ENCODE measurements at places on chromosomes 4 and X.

- no peak for DNase-seq
Measured at GRCh38 chr4:185254434-185254833, 45.0 kb downstream of the SNX25 start.

DNA sequence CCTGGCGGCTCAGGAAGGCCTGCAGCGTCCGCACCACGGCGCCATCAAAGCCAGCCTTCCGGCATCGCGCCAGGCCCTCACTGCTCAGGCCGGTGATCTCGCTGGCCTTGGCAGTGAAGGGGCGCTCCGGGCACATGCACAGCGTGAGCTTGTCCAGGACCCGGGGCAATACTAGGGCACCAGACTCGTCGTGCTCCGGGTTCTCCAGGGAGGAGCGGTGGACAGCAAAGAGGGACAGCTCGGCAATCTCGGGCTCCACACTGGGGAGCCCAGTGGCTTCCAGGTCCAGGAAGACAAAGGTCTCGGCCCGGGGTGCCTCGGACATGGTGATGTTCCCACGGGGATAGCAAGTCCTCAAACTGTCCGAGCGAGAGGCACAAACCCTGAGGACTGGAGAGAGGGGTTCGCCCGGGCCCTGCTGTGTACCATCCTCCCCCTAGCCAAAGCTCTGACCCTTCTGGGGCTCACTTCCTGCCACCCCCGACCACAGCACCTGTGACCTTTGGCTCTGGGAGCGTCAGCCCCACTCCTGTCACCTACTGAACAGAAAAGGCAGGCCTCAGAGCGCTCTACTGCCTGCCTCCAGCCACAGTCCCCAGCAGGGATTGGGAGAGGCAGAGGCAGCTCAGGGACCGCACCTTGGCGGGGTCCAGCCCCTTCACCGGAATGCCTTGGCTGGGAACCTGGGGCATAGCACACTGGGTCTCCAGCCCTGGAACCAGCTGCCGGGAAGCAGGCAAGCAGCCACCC is 575 bp downstream of the TREX2 start:
- no peak for DNase-seq

- no peak for DNase-seq
Measured at GRCh38 chr4:139214039-139214534, 37.1 kb upstream of the ELF2 start.

DNA sequence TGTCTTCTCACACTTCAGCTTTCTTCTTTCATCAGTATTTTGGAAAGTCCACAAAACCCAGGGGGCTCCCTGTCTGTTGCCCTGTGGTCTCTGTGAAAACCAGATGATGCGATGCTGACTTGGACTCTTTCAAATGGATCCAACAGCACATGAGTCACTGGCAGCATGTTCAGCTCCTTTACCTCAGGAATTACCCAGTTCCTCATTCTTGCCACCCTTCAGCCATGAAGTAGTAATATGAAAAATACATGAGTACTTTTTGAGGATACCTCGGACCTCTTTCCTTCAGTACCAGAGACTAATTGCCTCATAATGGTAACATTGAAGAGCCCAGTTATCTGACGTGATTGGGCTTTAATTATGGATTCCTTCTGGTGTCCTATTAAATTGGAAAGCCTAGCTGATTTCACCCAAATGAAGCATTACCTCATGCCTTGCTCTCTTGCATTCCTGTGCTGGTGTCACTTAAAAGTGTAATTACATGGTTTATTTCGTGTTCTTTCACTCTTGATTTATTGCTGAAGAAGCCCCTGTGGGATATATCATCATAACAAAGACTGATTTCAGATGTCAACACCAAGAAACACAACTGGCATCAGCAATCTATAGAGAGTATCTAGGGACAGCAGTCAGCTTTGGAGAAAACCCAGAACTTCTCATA is 63.4 kb downstream of the NFKB1 start:
- no peak for DNase-seq

DNA sequence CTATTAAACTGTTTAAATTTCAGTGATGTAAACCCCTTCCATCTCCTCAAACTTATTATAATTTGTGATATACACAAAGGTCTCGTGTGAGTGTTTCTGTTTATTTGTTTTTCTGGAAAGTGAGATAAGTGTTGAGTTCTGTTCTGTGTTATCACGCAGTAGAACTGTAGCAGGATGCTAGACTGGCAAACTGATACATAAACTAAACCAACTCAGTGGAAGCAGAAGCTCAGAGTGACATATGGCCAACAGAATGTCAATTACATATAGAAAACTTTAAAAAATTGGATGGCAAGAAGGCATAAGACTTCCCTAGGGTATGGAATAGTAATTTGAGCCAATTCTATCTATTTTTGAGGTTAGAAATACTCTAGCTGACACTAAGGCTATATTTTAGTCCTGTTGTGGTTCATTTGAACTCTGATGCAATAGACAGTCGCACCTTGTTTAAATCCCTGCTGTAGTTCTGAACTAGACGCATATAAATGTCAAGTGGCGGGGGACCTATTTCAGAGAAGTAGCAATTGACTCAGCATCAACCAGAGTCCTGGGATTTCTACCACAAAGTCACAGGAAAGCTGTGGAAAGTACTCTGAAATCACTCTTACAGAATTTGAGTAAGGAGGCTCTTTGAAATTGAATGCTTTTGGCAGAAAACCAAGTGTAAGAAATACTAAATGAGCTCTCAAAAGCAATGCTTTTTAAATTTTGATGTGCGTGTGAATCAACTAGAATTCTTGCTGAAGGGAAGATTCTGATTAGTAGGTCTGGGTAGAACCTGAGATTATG is 294.4 kb downstream of the INPP4B start:
- DNase-seq, result no peak

DNA sequence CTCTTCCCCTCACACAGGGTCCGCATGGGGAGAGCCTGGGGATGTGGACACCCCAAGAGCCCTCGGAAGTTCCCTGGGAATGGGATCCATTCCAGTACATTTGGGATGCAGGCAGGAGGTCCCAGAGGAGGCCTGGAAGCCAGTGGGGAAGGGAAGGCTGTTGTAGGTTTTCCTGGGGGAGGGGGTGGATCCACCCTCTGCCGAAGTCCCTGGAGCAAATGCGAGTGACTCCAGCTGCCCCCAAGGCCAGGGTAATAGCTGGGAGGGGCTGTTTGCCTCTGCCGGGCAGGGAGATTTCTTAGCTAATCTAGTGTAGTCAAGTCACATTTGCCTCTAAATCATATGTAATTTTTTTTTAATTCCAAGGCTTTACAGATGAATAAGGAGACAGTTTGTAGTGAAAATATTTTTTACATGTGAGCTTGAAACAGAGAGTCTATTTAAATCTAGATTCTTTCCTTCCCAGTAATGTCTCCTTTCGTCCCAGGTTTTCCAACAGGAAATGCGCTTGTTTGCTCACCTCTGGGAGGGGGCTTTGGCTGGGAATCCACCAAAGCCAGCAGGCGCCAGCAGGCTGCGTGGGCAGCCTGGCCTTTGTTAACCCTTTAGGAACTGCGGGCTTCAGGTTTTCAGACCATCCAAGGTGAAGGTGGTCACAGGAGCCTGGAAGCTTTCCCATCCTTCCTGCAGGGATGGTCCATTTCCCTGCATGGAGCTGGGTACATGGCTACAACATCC is 26.8 kb downstream of the SH3TC1 start:
- DNase-seq, result peak; percentile 72

DNA sequence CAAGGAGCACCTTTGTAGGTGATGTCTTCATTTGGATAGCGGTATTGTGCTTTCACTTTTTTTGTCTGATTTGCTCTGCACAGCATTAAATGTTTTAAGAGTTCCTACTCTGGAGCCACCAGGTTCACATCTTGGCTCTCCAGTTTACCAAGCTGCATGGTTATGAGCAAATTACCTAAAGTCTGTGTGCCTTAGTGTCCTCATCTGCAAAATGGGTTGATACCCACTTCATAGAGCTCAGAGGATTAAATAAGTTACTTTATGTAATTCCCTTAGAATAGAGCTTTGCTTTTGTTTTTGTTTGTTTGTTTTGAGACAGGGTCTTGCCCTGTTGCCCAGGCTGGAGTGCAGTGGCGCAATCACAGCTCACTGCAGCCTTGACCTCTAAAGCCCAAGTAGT is 58.2 kb downstream of the UBE2K start:
- no peak for DNase-seq

DNA sequence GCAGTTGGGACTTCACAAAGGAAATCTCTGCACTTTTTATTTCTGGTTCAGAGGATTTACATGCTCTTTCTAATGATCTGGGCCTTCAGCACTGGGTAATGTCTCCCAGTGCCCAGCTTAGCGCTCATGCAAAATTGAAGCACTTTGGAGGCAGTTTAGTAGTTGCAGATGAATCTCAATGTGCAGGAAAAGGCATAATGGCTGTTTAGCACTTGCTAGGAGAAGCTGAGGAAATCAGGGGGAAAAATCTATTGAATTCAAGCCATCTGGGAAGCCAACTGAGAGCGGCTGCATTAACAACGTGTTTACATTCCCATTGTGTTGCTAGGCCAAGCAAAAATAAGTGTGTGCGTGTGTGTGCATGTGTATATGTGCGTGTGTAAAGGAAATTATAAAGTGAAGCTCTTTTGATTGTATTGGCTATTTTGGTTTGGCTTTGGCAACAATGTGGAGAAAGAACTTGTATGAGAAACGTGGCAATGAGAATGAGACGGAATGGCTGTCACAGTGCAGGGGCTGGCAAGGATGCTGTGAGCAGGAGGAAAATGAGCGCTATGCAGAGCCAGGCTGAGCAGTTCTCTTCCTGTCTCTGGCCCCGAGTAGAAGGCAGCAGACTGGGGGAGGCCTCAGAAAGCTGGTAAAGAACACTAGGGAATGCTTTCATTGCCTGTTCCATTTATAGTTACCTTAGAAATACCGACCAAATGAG is 231.5 kb downstream of the UNC5C start:
- DNase-seq, result no peak

DNA sequence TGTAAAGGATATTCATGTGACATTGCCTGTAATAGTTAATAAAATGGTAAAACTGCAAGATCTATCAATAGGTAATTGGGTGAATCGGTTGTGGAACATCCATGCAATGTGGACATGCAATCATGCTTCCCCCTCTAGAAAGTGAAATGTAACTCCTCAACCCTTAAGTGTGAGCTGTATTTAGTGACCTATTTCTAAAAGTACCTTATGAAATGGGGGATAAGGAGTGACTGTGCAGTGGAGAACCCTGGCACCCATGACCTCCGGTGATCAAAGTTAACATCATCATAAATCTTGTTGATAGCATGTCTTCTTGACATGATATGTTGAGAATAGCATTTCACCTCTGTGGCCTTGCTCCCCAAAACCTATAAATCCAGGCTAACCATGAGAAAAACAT is 53.6 kb upstream of the PPARGC1A start:
- DNase-seq, result no peak

GRCh38 chr4:123217664-123218063 is 178.9 kb upstream of the SPRY1 start:
- DNase-seq, result no peak

GRCh38 chr4:105329081-105329480 is 144.8 kb downstream of the PPA2 start:
- DNase-seq, result no peak

- DNase-seq, result no peak
Measured at GRCh38 chr4:69066945-69067344, 29.3 kb upstream of the UGT2B7 start.

DNA sequence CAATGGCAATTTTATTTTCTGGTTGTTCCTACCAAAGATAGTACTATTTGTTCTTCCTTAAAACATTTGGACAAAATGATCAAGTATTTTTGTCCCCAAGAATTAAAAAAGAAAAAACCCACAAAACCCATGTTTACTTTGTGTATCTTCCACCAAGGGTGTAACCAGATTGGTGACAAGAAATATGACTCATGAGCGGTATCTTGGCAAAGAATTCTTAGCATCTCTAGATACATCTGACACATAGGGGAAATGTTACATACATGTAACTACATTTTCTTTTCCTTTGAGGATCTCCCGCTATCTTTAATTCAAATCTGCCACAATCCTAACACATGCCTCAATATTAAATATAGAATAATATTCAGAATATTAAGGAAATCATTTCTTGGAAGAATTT is 78.7 kb downstream of the WDFY3 start:
- DNase-seq, result no peak

- DNase-seq, result no peak
Measured at GRCh38 chr4:184432127-184432922, 42.0 kb downstream of the IRF2 start.

- DNase-seq, result no peak
Measured at GRCh38 chr4:67746797-67747495, 7.2 kb downstream of the GNRHR start.

DNA sequence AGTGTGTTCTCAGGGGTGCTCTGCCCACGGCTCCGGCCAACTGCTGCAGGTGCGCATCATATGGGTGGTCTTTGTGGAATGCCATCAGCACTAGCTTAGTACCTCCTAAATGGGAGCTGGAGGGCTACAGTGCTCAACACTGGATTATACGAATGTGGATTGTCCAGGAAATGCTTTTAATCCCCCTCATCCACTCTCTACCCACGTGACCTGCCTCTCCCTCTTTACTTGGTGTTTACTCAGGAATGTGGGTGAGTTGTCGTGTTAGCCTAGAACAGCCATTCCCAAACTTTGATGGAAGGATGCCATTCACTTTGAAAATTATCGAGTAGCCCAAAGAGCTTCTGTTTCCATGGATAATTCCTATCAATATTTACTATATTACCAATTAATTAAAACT is 150.8 kb downstream of the PTTG2 start:
- no peak for DNase-seq

- DNase-seq, result no peak
Measured at GRCh38 chrX:36436361-36436760, 516.8 kb downstream of the CFAP47 start.

DNA sequence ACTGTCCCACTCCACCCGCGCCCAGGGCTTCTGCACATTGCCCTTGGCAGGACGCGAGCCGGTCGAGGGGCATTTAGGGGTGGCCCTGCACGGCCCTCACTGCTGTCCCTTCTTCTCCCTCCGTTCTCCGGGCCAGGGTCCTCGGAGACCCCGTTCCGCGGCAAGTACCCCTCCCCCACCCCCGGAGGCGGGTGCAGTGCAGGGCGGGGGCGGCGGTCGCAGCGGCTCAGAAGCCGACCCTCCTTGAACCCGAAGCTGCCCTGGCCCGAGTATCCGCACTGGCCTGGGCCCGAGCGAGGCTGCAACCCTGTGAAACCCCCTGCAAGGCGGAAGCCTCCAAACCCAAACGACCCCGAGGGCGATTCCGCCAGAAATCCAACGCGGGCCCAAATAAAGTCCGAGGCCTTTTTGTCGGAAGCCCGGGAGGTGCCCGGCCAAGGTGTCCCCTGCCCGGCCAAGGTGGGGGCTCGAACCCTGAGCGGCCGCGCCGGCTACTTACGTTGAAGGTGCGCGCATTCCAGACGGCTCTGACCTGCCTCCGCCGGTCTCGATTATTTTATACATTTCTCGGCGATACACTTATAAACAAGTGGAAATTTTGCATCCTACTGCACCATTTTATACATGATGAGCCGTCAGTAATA is 53.1 kb upstream of the TMEM33 start:
- no peak for DNase-seq

GRCh38 chrX:2626750-2627149 is 64.3 kb upstream of the CD99 start:
- no peak for DNase-seq

DNA sequence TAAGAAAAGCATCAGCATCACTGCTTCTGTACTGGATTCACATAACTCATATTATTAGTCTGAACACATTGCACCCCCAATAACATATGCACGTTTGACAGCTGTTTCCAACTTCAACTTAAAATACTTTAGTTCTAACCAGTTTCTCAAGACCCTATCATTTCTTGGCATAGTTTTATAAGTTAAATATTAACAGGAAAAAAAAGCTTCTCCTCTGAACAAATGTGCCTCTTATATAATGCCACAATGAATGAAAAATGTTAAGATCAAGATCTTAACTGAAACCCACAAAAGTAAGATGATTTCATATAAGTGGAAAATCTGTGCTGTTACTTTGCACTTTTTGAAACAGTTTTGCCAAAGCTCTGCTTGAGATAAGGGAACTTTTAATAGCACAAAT is 652.8 kb upstream of the FAM241A start:
- DNase-seq, result no peak

All from NCI-H2081 treated with DMSO at 0.1 percent for 48 hours (cell line).